Nasal cavity respiratory epithelium epithelial cell of viscerocranial mucosa (primary cell): ENCODE measurements at places on chromosomes 1 and 21. TPM values are rescaled to one million over a fixed set of nuclear protein-coding genes. Genes with fewer than 3 reads are reported as not detected.

KIF14 gene
- total RNA-seq, result 0.43 and 1.0 TPM in 2 replicates

LAX1 gene
- under 0.01 and 0.07 TPM in 2 replicates for total RNA-seq

C1QB gene
- total RNA-seq, result not detected in 2 replicates

TACSTD2 gene
- 178 and 640 TPM in 2 replicates for total RNA-seq

LRRC3 gene
- total RNA-seq, result 0.34 and 1.4 TPM in 2 replicates

SELP gene
- total RNA-seq, result 0.07 TPM in 1 of 2 replicates, not detected in the other

HPDL gene
- total RNA-seq, result 0.34 and 0.50 TPM in 2 replicates

CLDN14 gene
- 0.14 TPM in 1 of 2 replicates, not detected in the other for total RNA-seq

CRB1 gene
- 0.07 and 0.34 TPM in 2 replicates for total RNA-seq

CLDN19 gene
- 0.07 TPM in 1 of 2 replicates, not detected in the other for total RNA-seq

SPRR2B gene
- total RNA-seq, result 1.0 TPM in 1 of 2 replicates, not detected in the other

SPRR2E gene
- 1.1 and 21.5 TPM in 2 replicates for total RNA-seq

C1QC gene
- not detected in 2 replicates for total RNA-seq

OVAAL gene
- total RNA-seq, result not detected in 2 replicates

RUNX3 gene
- total RNA-seq, result 0.34 and 0.50 TPM in 2 replicates

FMO1 gene
- not detected in 2 replicates for total RNA-seq

OR2T2 gene
- not detected in 2 replicates for total RNA-seq

FNBP1L gene
- 18.1 and 58.1 TPM in 2 replicates for total RNA-seq

ADAM30 gene
- not detected in 2 replicates for total RNA-seq

KCNK1 gene
- 20.8 and 24.6 TPM in 2 replicates for total RNA-seq

ADORA3 gene
- not detected in 2 replicates for total RNA-seq

NHLH2 gene
- total RNA-seq, result 1.4 and 1.6 TPM in 2 replicates

CRNN gene
- 3.8 and 24.6 TPM in 2 replicates for total RNA-seq

CCDC17 gene
- total RNA-seq, result 0.68 and 1.2 TPM in 2 replicates

INSRR gene
- total RNA-seq, result not detected in 2 replicates

C1orf94 gene
- total RNA-seq, result not detected in 2 replicates

ATAD3A gene
- total RNA-seq, result 18.5 and 34.0 TPM in 2 replicates

GPX7 gene
- 2.0 and 2.7 TPM in 2 replicates for total RNA-seq
